IMR-90 (cell line): ENCODE measurements at places on chromosomes 5 and 9.
A peak's percentile ranks its signal among the peaks of the same experiment; 100 is the strongest.

- DNase-seq = no peak
These were observed 38.3 kb downstream of the LRSAM1 start for GRCh38 chr9:127489471-127490115.

DNA sequence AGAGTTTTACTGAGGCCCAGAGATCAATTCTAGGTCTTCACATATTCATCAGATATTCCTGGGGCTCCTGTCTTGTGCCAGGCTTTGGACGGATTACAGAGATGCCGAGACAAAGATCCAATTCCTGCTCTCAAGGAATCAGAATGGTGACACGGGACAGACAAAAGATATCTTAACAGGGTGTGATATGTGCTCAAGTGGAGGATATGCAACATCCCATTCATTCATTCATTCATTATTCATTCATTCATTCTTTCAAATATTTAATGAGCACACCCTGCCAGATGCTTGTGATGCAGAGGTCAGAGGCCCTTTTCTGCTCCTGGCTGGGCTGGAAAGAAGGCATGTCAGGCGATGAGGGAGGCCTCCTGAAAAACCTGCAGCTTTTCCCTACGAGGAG is 21.8 kb downstream of the LHX2 start:
- DNase-seq = no peak

GRCh38 chr9:86938780-86939179 is 8.5 kb downstream of the GAS1 start:
- no peak for DNase-seq

DNA sequence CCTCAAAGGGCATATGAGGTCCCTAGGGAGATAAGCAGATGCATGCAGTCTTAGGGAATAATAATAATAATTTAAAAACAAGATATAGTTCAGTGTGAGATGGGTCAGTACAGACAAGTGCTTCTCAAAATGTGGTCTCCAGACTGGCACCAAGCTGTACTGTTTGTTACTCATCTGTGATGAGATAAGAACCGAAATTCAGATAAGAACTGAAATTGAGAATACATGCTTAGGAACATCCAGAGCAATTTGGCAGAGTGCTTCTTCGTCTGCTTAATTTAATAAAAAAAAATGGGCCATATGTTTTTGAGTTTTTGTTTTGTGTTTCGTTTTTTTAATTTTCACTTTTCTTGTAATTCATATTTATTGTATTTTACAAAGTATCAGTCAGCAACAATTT is 86.5 kb upstream of the SGCD start:
- DNase-seq = no peak

- no peak for DNase-seq
These were observed 1.9 kb upstream of the SH3PXD2B start for GRCh38 chr5:172456076-172456722.

DNA sequence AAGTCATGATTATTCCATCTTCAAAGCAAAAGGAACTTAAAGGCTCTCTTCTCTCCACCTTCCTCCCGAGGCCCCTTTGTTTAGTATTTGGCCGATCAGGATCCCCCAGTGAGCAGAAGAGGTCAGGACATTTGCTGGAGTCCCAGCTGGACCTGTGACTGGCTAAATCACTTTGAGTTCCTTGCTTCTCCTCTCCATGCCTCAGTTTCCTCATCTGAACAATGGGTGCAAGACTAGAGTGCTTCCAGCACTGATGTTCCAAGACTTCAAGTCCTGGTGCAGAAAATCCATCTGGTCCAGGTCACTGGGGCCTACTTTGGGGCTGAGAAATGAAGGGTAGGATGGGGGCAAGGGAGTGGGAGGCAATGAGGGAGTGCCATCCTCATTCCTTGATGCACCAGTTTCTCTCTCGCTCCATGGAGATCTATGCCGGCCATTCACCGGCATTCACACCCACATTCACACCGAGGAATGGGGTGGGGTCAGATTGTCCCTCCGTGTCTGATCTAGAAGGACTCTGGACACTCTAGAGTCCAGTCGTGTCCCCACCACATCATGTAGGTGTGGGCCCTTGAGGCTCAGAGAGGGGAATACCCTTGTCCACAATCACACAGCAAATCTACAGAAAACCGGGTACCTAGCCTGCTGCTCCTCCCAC is 38.7 kb upstream of the IL17B start:
- DNase-seq = no peak

- no peak for DNase-seq
These were observed 525.8 kb upstream of the FTMT start for GRCh38 chr5:121325930-121326329.

GRCh38 chr9:130526854-130527650 is 52.3 kb upstream of the FUBP3 start:
- DNase-seq = no peak

GRCh38 chr5:177382423-177383029 is 1.7 kb upstream of the SLC34A1 start:
- DNase-seq = peak; percentile 18

GRCh38 chr5:375336-375920 is 53.9 kb downstream of the AHRR start:
- no peak for DNase-seq

DNA sequence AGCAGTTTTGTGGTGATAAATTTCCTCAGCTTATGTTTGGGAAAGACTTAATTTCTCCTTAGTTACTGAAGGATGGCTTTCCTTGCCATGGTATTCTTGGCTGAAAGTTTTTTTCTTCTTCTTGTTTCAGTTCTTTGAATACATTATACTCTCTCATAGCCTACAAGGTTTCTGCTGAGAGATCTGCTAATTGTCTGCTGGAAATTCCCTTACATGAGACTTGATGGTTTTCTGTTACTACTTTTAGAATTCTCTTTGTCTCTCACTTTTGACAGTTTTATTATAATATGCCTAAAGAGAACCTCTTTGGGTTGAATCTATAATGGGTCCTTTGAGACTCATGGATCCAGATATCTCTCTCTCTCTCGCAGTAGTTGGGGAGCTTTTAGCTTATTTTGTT is 693.6 kb downstream of the PRELID2 start:
- DNase-seq = no peak

GRCh38 chr9:92176068-92176799 is 61.0 kb upstream of the SPTLC1 start:
- no peak for DNase-seq

GRCh38 chr5:110478895-110479294 is 247.6 kb downstream of the TMEM232 start:
- DNase-seq = peak; percentile 74

DNA sequence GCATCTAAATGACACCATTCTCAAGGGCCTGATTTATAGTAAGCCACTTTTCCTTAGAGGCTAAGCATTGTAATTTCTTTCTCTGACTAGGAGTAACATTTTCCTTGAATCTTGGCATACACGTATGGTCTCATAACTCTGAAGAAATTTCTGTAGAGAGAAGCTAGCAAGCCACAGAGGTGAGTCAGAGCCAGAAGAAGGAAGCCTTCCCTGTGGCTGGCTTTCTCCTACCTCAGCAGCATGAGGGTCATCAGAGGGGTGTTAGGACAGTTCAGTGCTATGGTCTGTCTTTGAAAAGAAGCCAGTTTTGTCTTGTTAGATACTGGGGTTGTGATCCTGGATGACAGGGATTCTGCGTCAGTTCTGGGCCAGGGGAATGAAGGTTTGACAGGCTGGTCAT is 3.2 kb downstream of the SNX30 start:
- peak; percentile 94 for DNase-seq

DNA sequence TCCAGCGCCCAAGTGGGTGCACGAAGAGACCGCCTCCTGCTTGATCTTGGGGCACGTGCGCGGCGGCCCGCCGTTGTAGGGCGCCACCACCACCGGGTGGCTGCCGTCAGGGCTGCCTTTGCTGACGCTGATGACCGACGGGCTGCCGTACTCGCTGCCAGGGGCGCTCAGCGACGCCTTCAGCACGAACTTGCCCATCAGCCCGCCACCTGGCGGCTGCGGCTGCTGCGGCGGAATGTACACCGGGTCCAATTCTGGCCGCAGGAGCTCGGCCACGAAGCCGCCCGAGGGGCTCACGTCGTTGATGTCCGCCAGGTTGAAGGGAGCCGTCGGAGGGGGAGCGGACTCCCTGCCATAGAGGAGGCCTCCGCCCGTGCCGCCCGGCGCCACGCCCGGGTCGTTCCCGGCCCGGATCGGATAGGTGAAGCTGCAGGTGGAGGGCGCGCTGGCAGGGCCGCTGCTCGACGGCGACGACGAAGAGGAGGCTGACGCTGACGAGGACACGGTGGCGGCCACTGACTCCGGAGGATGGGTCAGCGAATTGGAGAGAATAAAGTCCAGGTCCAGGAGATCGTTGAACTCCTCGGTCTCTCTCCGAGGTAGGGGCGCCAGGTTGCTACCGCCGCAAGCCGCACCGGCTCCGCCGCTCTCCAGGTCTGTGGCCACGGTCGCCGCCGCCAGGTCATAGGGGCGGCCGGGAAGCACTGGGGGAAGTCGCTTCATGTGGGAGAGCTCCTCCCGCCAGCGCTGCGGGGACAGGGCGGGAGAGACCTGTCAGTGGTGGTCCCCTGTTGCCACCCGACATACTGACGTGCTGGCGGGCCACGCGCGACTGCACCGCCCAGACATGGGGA is 1.8 kb downstream of the KLF4 start:
- DNase-seq = no peak

GRCh38 chr5:62574599-62574998 is 4.0 kb upstream of the LRRC70 start:
- no peak for DNase-seq

DNA sequence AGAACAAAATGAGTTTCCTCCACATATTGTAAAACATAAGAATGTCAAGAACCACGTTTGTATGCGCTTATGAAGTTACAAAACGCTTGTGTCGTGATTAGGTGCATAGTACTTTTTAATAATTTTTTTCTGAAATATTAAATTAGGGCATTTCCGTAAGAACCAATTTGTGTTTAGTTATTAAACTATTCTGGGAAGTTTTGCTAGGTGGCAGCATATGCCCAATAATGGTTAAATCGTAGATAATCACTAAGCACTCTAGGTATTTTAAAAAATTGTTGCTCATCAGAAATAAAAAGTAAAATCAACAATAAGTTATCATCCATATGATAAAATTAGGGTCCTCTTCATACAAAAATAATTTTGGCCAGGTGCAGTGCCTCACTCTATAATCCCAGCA is 5.4 kb downstream of the SRFBP1 start:
- peak; percentile 66 for DNase-seq

DNA sequence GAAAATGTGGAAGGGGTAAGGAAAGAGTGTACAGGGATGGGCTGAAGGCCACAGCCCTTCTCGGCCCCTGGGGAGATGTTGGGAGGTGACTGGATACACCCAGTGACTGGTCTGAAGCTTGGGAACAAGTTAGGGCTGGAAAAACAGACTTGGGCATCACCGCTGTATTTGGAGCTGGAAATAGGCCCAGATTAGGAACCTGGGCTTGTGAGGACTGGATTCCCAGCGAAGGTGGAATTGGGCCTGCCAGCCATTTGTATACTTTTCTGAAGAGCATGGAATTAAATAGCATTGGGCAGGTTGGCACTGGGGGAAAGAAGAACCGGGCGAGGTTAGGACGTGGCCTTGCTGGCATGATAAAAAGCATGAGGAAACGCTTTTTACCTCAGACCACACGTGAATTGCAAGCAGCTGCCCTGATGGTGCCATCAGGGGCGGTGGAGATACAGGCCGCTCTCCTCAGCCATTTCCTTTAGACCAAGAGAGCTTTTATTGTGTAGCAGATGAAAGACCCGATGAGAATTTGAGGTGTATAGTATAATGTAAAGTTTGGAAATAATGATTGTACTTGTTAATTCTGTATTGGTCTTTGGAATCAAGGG is 37.8 kb downstream of the OTULIN start:
- DNase-seq = no peak

DNA sequence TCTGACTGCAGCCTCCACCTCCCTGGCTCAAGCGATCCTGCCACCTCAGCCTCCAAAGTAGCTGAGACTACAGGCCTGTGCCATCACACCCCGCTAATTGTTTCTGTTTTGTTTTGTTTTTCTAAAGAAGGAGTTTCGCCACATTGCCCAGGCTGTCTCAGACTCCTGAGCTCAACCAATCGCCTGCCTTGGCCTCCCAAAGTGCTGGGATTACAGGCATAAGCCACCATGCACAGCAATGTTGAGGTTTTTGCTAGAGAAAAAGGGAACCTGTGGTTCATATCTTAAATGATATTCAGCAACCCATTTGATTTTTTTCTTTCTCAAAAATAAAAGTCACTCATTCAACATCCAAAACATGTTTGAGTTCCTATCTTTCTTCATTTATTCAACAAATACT is 20.4 kb upstream of the DELE1 start:
- no peak for DNase-seq
